ENCODE measurements at places on chromosomes 3 and 15.

- DNase-seq, result no peak
These were observed 30.7 kb downstream of the PLA1A start for GRCh38 chr3:119628390-119628789.

DNA sequence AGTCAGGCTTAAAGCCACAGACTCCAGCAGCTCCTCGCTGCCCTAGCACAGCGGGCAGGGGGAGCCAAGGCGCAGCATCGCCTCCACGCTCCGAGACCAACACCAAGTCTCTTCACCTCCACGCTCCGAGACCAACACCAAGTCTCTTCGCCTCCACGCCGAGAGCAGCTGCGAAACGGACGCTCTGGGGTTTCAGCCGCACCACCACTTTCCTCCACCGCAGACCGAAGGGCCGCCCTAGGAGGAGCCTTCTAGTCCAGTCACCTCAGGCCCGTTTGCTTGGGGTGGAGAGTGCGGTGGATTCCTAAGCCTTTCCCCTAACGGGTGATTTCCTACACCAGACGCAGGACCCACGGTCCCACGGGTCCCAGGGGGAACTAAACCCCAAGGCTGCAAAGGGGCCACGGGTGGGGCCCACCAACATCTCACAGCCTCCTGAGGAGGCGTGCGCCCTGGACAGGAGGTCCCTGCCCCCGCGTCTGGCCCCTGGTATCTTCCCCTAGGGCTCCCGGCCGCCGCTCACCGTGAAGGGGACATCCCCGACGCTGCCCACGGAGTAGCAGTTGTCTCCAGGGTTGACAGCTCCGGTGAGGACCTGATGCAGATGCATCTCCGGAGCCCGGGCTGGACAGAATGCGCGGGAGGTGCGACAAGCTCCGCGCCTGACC lies 501 bp downstream of the DMXL2 start:
- peak; percentile 71 for DNase-seq

DNA sequence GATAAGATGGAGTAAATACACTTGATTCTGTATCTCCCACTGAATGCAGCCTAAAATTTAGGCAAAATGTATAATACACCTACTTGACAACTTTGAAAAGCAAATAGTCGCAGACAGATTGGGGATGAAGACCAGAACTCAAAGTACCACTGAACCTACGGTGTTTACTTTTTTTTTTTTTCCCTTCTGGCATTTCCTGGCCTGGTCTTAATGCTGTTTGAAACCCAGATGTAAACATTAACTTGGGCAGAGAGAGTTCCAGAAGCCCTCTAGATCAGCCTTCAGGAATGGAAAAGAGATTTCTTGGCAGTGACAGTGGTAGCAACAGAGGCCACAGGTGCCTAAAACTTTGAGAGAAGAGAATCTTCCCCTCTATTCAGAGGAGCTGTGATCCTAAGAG lies 27.8 kb downstream of the ALPK3 start:
- DNase-seq, result no peak

GRCh38 chr15:40739047-40739446 lies 16.0 kb downstream of the RMDN3 start:
- no peak for DNase-seq

DNA sequence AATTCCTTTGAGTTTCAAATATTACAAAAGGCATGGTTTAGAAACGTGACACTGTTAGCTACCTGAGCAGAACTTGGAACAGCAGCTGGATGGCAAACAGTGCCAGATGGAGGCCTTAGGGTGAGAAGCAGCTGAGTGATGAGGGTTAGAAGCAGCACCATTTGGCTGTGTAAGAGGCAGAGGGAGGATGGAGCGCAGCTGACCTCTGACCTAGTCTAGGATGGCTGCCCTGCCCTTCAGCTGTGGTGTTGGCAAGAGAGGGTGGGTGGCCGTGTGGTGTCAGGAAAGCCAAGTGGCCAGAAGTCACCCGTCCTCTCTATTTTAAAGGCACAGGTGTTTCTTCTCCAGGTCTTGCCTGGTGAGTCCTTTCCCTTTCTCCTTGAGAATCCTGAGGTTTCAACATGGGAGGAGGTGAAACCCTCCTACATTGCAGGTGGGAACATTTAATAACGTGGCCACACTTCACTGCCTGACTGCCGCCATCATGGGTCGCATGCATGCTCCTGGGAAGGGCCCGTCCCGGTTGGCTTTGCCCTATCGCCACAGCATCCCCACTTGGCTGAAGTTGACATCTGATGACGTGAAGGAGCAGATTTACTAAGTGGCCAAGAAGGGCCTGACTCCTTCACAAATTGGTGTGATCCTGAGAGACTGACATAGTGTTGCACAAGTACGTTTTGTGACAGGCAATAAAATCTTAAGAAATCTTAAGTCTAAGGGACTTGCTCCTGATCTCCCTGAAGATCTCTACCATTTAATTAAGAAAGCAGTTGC lies 17.6 kb downstream of the BCL2L10 start:
- no peak for DNase-seq

GRCh38 chr3:9179826-9180763 lies 69.4 kb downstream of the SRGAP3 start:
- no peak for DNase-seq

DNA sequence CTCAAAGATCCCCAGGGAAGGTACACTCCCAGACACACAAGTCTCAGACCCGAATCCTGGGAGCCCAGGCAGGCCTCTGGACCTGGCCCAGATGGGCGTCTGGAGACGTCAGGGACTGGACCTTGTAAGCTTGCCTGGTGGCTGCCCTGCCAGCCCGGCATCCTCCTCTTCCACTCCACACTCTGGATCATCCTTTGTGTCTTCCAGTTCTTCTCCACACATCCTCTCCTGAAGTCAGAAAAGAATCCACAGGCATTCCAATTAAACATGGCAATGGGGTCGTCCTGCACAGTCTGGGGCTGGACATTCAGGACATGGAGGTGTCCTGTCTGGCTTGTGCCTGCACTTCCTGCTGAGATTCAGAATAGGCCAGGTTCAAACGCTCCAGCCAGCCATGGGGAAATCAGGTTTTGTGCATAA lies 208.8 kb upstream of the IGF1R start:
- no peak for DNase-seq

GRCh38 chr3:50068134-50068533 lies 20.6 kb upstream of the RBM5 start:
- no peak for DNase-seq

DNA sequence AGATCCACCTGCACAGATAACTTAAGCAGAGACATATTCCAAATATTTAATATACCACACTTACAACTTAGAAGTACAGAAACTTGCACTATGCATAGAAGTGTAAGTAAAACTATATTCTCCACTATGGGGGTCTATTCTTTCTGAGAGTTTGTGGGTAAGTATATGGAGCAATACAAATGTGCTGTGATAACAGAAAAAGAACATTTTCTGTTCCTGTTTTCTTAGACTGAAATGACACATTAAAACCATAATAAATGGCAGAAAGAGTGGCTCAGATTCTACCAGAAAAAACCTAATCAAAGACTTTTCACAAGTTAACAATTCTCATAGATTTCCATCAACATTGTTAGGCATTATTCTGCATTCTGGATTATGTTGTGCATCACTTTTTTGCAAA lies 96.6 kb upstream of the WNT7A start:
- DNase-seq, result no peak

DNA sequence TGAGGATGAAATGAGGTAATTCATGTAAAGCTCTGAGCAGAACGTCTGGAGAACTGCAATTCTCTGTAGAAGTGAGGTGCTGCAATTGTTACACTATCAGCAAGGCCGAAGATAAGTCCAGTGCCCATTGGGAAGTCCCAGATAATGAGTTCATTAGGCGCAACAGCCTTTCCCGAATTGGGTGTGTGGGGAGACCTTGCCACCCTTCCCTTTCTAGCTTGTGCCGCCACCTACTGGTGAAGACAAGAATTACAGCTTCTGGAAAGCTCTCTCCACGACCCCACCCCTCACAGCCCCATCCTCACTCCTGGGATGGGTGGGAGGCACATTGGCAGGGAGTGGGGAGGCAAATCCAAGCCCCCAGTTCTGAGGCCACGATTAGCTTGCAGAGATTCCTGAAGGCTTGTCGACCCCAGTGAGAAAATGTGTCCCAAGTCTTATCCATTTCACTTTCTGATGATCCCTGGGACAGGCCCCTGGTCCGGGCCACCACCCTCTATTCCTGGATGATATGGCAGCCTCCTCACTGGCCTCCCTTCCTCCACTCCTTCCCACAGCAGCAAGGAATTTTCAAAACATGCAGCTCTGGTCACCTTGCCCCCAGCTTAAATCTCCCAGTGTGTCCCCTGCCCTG lies 36.4 kb downstream of the FAM3D start:
- DNase-seq, result peak; percentile 34

- no peak for DNase-seq
These were observed 46.2 kb downstream of the TBL1XR1 start for GRCh38 chr3:177150970-177151627.

GRCh38 chr15:65318870-65319356 lies 14.4 kb downstream of the RNU5B-1 start:
- peak; percentile 77 for DNase-seq

GRCh38 chr15:91592567-91592966 lies 260.9 kb upstream of the SLCO3A1 start:
- no peak for DNase-seq

DNA sequence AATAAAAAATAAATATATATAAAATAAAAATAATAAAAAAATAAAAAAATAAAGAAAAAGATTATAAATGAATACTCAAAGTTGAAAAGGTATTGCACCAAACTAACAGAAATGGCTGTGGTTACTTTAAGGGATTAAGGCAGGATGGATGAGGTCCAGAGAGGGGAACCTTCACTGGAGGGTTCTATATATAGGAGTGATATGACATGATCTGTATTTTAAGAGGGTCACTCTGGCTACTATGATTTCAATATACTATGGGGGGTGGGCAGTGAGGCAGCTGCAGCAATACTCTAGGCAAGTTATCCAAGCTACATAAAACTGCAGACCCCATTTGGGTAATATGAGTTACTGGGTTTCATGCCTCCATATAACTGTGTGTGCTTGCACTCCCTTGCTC lies 24.6 kb downstream of the ACAD11 start:
- no peak for DNase-seq

- no peak for DNase-seq
These were observed 564.7 kb downstream of the ROBO1 start for GRCh38 chr3:79203144-79203519.

DNA sequence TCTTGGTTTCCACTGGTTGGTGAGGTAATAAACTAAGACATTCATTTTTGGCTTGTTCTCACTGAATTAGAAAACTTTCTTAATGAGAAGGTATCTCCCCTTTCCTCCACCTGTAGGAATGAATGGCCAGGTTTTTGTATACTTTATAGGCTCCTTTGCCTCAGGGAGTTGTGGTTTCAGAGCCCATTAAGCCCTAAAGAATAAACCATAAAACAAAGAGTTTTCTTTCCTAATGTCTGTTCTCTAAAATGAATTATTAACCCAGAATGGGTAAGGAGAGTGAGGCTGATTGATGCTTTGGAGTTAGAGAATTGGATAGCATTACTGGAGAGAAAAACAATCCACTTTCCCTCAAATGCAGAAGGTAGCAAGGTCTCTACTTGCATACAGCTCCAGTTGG lies 67.6 kb downstream of the TIGIT start:
- DNase-seq, result no peak

DNA sequence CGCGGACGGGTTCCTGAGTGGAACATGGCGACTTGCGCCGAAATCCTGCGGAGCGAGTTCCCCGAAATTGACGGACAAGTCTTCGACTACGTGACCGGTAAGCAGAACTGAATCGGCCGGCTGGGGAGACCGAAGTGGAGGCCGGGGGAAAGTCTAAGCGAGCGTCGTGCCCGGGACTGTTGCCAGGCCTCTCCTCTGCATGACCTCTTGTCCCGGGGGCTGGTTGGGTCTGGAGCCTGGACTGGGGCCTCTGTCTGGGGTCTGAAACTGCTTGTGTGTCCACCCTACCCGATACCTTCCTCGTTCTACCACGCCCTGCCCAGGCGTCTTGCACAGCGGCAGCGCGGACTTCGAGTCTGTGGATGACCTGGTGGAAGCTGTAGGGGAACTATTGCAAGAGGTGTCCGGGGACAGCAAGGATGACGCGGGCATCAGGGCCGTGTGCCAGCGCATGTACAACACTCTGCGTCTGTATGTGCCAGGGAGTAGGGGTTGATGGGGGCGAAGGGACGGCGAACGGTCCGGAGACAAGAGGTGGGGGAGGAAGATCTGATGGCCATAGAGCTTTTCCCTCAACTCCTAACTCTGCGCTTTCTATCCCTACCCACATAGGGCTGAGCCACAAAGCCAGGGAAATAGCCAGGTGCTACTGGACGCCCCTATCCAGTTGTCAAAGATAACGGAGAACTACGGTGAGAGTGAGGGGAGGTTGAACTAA lies at the start of gene ABCF3:
Gene ABCF3, plus strand, starts transcription at position 16 of the 718 bp plus-strand sequence. Its CDS starts 9 bp downstream, at position 25.
- DNase-seq, result peak; percentile 63

GRCh38 chr15:62035256-62035924 lies 24.9 kb downstream of the VPS13C start:
- no peak for DNase-seq

DNA sequence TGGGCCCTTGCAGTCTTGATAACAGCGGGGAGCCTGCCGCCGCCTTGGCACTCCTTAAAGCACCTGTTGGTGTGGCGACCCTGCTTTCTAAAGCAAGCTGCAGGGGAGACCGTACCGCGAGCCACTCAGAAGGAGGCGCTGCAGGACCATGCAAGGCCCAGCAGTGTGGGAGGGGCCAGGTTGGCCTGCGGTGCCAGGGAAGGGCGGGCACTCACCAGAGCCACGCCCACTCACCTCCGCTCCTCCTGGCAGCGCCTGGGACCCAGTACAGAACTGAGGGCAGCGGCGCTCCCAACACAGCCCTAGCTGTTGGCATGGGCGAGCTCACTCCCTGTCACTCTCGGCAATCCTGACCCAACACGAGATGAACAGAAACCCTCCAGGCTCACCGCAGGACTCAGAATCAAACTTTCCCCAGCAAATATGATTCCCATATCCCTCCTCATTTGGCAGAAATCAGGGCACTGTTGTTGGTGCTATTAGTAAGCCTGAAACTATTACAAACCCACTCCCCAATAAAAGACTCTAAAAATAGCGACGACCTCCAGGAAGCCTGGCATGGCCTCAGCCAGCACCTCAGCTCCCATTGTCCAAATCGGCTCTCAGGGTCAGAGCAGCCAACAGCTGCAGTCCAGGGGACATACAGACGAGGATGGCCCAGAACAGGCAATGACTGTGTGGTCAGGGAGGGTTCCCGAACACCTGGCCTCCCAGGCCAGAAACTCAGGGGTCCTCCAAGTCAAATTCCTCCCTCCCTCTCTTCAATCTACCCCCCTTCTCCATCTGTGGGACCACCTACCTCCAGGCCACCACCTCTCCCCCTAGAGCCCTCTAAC lies 77.2 kb downstream of the TBC1D2B start:
- DNase-seq, result no peak

DNA sequence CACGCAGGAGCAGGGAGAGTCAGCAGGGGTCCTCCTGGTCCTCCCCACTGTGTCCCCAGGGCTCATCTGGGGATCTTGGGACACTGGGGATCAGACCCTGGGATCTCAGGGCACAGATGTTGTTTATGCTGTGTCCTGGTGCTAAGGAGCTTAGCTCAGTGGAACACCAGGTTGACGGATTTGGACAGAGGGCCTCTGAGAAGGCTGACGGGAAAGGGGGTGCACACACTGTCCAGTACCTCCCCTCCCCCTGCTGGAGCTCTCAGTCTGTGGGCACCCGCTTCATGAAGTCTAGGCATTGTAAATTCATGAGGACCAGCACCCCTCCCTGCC lies 21.9 kb upstream of the SEMA3F start:
- DNase-seq, result no peak

Measured in occipital lobe (tissue), 3 donors.